ENCODE measurements at places on chromosomes 12 and 14.
A peak's percentile ranks its signal among the peaks of the same experiment; 100 is the strongest.

GRCh38 chr12:99611117-99611516 is 36.4 kb upstream of the GARIN6 start:
- no peak for DNase-seq

DNA sequence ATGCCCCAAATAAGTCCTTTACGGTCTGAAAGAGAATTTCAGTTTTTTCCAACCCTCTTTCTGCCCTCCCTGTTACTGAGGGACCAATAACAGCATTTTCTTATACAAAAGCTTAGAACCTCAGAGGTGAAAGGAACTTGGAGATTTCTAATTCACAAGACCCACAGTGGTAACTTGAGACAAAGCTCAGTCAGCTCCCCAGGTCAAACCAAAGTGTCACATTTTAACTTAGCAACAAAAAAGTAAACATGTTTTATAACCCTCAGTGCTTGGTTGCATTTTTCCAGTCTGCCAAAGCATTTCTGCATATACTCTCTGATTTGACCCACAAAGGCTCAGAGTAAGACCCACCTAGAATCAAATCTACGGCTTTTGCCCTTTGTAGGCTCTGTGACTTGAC is 415.2 kb downstream of the VRK1 start:
- DNase-seq: no peak

DNA sequence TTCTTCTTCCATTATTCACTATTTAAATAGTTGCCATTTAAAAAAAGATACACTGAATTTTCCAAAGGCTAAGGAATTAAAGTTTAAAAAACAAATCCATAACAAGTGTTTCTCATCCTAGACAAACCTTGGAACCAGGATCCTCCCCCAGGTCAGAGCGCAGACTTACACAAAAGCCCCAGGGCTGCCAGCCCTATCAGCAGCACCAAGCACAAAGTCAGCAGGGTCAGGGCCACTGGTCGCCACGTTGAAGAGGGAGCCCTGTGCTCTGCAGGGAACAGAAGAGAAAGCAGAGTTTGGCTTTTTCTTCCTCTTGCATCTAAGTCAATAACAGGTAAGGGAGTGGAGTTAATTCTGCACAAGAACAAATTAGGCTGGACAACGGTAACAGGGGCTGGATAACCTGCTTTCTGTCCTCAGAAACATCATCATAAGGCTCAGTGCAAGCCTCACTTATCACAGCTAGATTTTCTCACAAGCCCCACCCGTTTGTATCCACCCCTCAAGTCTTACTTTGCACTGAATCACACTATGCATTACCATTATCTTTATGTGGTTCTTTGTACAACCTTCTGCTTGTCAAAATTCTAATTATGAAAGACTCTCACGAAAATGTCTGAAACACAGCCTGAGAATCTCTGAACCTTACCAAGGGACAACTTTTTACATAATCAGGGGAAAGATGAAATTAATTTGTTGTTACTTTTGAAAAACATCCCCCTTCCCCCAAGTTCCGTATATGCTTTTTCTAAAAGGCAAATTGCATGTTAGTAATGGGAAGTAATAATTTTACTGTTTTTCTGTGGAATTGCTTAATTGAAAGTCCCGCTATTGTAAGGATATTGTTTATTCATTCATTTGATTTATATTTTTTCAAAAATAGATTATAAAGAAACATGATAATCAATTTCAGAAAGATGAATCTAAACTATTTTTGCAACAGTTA is 9.6 kb downstream of the CLEC1A start:
- peak; percentile 43 for DNase-seq

DNA sequence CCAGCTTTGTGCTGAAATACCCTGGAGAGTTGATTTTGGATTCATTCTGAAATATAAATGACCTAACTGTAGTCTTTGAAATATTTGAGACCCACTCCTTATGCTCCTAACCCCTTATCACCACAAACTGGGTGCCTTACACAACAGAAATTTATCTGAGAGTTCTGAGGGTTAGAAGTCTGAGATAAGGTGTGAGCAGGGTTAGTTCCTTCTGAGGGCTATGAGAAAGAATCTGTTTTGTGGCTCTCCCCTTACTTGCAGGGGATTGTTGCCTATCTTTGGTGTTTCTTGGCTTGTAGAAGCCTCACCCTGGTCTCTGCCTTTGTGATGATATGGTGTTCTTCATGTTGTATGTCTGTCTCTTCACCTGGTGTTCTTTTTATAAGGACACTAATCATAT is 91.7 kb downstream of the DERA start:
- no peak for DNase-seq

- DNase-seq: peak; percentile 91
Measured at GRCh38 chr12:80684077-80684495, 23.3 kb upstream of the MYF6 start.
